ENCODE measurements at places on chromosomes 4 and X.

- DNase-seq, result no peak
Measured at GRCh38 chr4:36445480-36445879, 164.1 kb downstream of the DTHD1 start.

- DNase-seq, result no peak
Measured at GRCh38 chr4:34432706-34433105, 1811.6 kb downstream of the ARAP2 start.

- peak; percentile 22 for DNase-seq
Measured at GRCh38 chr4:39933671-39934590, 43.8 kb downstream of the PDS5A start.

DNA sequence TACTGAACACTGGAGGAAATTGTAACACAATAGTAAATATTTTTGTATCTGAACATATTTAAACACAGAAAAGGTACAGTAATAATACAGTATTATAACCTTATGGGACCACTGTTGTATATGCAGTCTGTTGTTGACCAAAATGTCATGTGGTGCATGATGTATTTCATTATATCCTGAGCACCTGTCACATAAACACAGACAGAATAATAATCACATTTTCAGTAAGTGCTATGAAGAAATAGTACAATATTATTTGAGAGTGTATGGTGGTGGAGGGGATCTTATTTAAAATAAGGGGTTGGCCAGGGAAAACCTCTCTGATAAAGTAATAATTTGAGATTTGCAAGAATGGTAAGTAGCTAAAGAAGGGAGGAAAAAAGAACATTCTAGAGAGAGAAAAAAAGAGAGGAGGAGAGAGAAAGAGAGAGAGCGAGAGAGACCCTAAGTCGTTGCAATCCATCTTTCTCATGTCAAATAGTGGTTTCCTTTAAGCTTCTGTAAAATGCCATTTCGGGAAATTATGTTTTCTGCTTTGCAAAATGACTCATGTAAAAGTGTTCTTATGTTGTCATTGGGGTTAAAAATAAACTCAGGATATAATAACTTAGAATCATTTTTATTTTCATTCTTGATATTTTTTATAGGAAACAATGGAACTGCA, 19.3 kb upstream of the CLNK start:
- no peak for DNase-seq

DNA sequence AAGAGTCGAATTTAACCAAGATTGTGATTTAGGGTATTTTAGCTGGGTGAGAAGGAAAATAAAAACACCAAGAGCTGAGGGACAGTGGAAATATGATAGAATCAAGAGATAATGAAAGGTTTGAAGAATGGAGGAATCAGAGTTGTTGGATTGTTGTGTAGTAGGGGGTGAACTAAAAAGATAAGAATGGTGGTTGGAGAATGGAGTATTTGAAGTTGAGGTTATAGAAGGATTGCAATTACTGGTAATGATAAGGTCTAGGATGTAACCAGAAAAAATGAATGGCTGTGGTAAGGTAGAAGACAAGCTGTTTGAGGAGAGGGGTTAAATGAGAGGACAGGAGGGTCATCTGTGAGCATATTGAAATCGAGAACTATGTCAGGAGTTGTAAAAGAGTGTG, 4.5 kb downstream of the ABCE1 start:
- no peak for DNase-seq

- no peak for DNase-seq
Measured at GRCh38 chr4:155789391-155789790, 30.6 kb downstream of the GUCY1B1 start.

DNA sequence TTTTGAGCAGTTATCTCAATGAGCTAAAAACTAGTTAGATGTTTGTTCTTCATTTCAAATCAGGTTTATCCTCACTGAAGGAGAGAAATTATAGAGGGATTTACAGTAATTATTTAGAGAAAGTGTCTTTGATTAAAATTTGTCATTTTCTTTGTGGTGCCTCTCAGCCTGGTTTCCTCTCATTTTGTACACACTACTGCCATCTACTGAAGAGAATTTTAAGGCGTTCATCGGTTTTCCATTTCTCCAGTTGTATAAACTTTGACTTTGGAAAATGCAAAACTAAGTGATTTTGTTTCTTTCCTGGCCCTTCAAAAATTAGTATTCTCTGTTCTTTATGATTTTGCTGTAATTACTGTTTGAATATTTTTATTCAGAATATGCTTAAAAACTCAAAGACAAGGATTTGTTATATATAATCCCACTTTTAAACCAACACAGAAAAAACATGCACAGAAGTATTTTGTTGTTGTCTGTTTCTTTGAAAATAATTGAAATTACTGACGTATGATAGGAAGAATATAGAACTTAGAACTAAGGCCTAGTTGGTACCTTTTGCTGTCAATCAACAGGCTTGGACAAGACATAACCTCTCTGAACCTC, 34.4 kb upstream of the ANXA3 start:
- DNase-seq, result peak; percentile 29
